ENCODE measurements at places on chromosomes 16 and 17.

DNA sequence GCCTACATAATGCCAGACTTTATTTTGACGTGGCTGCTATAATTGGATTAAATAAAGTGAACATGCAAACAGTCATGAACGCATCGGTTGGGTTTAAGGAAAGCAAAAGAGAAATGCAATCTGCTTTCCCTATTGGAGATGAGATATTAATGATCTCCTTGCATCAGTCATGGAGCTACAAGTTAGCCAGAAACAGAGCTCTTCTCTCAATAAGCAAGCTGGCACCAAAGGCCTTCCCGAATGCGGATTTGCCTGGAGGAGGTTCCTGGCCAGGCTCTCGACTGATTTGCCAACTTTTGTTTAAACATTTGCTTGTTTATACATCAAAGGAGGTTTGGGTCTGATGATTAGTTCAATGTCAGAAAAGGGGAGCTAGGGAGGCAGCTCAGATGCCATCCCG, 318.4 kb downstream of the XYLT1 start:
- no peak for DNase-seq

GRCh38 chr17:8762012-8762411, 3.7 kb upstream of the SPDYE4 start:
- DNase-seq, result no peak

DNA sequence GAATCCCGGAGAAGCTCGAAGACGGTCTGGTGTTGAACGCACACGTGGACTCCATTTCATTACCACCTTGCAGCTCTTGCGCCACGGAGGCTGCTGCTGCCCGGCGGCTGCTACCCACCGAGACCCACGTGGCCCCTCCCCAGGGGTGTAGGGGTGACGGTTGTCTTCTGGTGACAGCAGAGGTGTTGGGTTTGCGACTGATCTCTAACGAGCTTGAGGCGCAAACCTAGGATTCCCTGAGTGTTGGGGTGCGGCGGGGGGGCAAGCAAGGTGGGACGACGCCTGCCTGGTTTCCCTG, 1.7 kb upstream of the CBX4 start:
- DNase-seq, result no peak

GRCh38 chr16:77093309-77093708, 97.7 kb upstream of the MON1B start:
- DNase-seq, result no peak

- peak; percentile 53 for DNase-seq
Observed at GRCh38 chr17:38444151-38444550, 15.9 kb downstream of the ARHGAP23 start.

- DNase-seq, result no peak
Observed at GRCh38 chr16:70769761-70770160, 31.2 kb downstream of the VAC14 start.

GRCh38 chr17:40614431-40615067, 33.1 kb downstream of the SMARCE1 start:
- no peak for DNase-seq

- DNase-seq, result no peak
Observed at GRCh38 chr17:32869345-32870026, 7.4 kb downstream of the MYO1D start.

DNA sequence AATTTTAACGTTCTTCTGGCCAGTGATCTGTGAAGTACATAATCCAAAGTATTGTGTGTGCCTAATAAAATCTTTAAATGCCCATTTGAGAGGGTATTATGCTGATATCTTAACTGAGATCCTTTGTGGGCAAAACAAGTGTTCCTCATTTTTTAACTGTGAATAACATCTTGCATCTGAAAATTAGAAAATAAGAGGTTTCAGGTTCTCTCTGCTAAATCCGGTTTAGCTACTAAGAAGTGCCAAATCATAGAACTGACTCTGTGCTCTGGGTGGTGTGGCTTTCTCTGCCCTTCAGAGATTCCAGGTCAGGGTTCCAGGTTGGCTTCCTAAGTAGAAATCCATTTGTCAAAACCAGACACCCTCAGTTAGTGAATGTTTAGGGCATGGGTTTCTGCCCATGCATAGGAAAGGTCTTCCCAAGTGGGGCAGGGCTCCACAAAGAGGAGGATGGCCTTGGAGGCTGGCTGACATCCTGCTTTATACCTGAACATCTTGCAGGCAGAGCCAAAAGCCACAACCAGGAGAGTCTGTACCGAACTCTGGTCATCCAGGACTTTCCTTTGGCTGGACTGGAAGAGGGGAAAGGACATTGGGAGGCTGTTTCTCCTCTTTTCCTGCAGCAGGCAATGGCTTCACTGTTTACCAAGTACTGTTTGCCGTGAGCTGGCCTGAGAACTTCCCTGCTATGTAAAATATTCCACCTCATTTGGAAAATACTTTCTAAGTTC, 8.5 kb downstream of the ALDH3A2 start:
- no peak for DNase-seq

All from activated naive CD4-positive, alpha-beta T cell treated with Interleukin-2 at 50 U/mL for 16 hours (primary cell).